ENCODE measurements at places on chromosomes 7 and 10. TPM values are rescaled to one million over a fixed set of nuclear protein-coding genes. Genes with fewer than 3 reads are reported as not detected.
A peak's percentile ranks its signal among the peaks of the same experiment; 100 is the strongest.

GRCh38 chr7:124208642-124209041, 175.8 kb upstream of the TMEM229A start:
- H3K4me1 ChIP-seq, result no peaks in the 10 kb centered on the region
- no peak overlapping the region for H3K27ac ChIP-seq
- no peaks in the 10 kb centered on the region for H3K27me3 ChIP-seq

GRCh38 chr10:98030093-98030821, at the start of gene CRTAC1:
TSS of gene CRTAC1 (minus strand) at chr10:98030621. CDS start at chr10:98030472, 149 bp downstream.
- H3K27me3 ChIP-seq, result peaks cover 38% of the 10 kb centered on the region
- peak; percentile 89 for DNase-seq
- H3K4me3 ChIP-seq, result peak within 1 kb of the TSS; percentile 38
- no peaks in the 10 kb centered on the region for H3K36me3 ChIP-seq
- H3K4me1 ChIP-seq, result peaks cover 34% of the 10 kb centered on the region
- H3K27ac ChIP-seq, result no peak within 1 kb of the TSS

DNA sequence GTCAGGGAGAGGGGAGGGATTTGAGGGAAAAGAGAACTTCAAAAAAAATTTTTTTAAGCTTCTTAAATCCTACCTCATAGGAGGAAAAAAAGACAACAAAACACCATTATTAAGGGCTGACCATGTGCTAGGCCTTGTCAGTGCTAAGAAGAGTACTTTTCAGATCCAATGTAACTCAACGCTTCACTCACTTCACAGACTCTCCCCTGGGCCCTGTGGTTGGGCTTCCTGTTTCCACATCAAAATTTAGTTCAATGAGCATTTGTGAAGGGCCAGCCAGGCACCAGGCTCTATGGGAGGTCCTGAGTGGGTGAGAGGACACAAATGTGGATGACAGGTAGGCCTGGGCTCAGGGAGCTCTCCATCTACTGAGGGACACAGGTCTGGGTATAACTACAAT, 249.8 kb downstream of the PTEN start:
- H3K4me3 ChIP-seq, result no peak overlapping the region
- no peak overlapping the region for H3K27ac ChIP-seq
- no peaks in the 10 kb centered on the region for H3K27me3 ChIP-seq
- no peaks in the 10 kb centered on the region for H3K4me1 ChIP-seq
- H3K36me3 ChIP-seq, result no peaks in the 10 kb centered on the region

DNA sequence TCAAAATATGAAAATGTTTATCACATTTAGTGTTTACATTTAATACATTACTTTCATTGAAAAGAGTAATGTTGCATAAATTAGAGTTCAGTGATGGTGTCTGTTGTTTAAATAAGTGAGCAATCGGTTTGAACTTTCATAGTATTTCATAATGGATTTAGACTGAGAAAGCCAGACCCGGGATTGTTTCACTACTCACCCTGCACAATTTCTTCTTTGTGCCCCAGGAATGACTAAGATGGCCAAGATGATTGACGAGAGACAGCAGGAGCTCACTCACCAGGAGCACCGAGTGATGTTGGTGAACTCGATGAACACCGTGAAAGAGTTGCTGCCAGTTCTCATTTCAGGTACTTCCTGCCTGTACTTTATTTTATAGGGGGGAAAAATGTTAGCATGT, 74.6 kb downstream of the VCL start:
- H3K27me3 ChIP-seq, result no peaks in the 10 kb centered on the region
- H3K4me3 ChIP-seq, result no peak overlapping the region
- peaks cover 5% of the 10 kb centered on the region for H3K36me3 ChIP-seq

GRCh38 chr10:84012831-84013458, 126.4 kb upstream of the GHITM start:
- no peaks in the 10 kb centered on the region for H3K27me3 ChIP-seq
- H3K4me3 ChIP-seq, result no peak overlapping the region
- DNase-seq, result no peak
- no peak overlapping the region for H3K27ac ChIP-seq
- H3K4me1 ChIP-seq, result peaks cover 4% of the 10 kb centered on the region

GRCh38 chr10:61188691-61189090, 244.7 kb upstream of the RHOBTB1 start:
- H3K27me3 ChIP-seq, result no peaks in the 10 kb centered on the region
- no peak overlapping the region for H3K4me3 ChIP-seq
- H3K4me1 ChIP-seq, result no peaks in the 10 kb centered on the region
- DNase-seq, result no peak
- H3K36me3 ChIP-seq, result no peaks in the 10 kb centered on the region

DNA sequence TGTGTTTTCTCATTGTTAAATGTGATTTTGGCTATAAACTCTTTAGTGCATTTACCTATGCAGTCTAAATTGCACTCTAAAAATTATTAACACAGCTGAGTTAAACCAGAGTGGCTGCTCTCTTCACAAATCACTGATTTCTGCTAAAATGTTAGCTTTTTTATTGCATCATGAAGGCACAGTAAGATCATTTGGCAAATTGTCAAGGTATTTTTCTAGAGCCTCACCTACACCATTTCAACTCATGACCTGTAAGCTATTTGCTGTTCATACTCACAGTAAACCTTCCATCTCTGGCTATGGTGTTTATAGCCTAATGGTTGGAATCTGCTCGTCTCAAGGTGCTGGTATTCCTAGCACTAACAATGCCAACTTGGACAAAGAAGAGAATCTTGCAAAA, 25.7 kb downstream of the NDUFB2 start:
- no peak overlapping the region for H3K4me3 ChIP-seq
- H3K27ac ChIP-seq, result no peak overlapping the region
- H3K27me3 ChIP-seq, result no peaks in the 10 kb centered on the region
- H3K36me3 ChIP-seq, result no peaks in the 10 kb centered on the region

DNA sequence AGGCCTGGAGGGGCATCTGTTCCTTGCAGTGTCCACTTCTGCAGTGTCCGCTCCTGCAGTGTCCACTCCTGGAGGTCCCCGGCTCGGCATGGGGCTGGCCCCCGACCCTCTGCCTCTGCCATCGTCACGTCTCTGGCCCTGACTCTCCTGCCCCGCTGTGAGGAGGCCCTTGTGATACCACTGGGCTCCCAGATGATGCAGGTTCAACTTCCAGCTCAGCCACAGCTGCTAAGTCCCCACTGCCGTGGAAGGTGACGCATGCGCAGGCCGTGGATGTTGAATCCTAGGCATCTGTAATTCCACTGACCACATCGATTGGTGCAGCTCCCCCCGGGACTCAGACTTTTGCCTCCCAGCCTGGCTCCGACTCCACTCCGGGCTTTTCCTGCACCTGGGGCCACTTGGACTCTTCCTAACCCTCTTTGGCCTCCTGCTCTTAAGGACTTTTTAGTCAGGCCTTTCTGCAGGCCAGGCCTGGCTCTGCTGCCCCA, 95.1 kb downstream of the GLRX3 start:
- H3K4me1 ChIP-seq, result peaks cover 6% of the 10 kb centered on the region
- no peak overlapping the region for H3K27ac ChIP-seq
- no peaks in the 10 kb centered on the region for H3K27me3 ChIP-seq
- no peak for DNase-seq
- no peaks in the 10 kb centered on the region for H3K36me3 ChIP-seq
- no peak overlapping the region for H3K4me3 ChIP-seq

DNA sequence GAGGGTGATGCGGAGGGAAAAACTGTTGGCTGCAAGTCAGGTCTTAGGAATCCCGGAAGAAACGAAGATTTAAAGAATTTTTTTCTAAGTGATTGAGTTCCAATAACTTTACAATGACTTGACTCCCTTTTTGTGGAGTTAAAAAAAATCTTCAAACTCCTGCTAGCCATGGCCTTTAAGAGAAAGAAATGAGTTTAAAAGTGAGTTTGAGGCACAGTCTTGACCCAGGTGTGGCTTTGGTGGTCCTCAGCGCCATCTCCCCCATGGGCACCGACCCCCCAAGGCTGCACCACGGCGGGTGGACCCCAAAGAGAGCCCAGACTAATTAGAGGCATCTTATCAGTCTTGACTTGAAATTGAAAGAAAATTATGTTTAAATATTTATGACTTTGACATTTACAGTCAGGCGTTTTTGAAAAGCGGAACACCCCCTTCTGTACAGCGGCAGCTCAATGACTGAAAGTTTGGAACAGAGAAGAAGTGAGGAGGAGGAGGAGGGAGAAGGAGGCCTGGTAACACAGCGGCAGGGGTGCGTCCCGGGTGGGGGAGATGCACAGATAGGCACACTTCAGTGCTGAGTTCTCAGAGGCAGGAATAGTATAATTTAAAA, 349.6 kb downstream of the DNAJB6 start:
- no peak overlapping the region for H3K4me3 ChIP-seq
- DNase-seq, result no peak
- H3K27ac ChIP-seq, result no peak overlapping the region
- peaks cover 67% of the 10 kb centered on the region for H3K27me3 ChIP-seq
- H3K4me1 ChIP-seq, result peaks cover 50% of the 10 kb centered on the region
- peaks cover 19% of the 10 kb centered on the region for H3K36me3 ChIP-seq

DNA sequence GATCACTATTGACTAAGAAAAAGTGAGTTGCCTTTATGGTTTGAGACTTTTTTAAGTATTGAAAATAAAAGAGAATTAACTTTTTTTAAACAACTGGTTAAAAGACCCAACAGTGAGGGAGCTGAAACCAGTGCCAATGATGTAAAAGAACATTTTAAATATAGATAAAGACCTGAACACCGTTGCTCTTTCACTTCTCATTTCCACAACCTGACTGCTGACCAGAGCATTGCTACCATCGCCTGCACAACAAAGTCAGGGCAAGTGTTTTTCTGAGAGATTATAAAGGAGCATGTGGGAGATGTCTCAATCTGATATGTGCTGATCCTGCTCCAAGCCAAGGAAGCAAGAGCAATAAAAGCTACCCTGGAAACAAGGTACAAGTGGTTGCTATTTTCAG, 34.7 kb downstream of the IMMP2L start:
- H3K4me3 ChIP-seq, result no peak overlapping the region
- DNase-seq, result no peak
- H3K27me3 ChIP-seq, result no peaks in the 10 kb centered on the region

- H3K4me1 ChIP-seq, result peaks cover 19% of the 10 kb centered on the region
- peak; percentile 75 for DNase-seq
- peaks cover 26% of the 10 kb centered on the region for H3K27me3 ChIP-seq
- no peaks in the 10 kb centered on the region for H3K36me3 ChIP-seq
- H3K27ac ChIP-seq, result peak overlapping the region; percentile 61
These were observed 100.3 kb upstream of the SVIL start for GRCh38 chr10:29734962-29735627.

GRCh38 chr7:121133444-121133843, 144.9 kb downstream of the CPED1 start:
- no peaks in the 10 kb centered on the region for H3K27me3 ChIP-seq
- H3K27ac ChIP-seq, result no peak overlapping the region
- no peaks in the 10 kb centered on the region for H3K4me1 ChIP-seq
- DNase-seq, result no peak
- no peak overlapping the region for H3K4me3 ChIP-seq
- H3K36me3 ChIP-seq, result no peaks in the 10 kb centered on the region

GRCh38 chr10:29163746-29164145, 125.1 kb upstream of the LYZL1 start:
- no peak for DNase-seq
- H3K27ac ChIP-seq, result no peak overlapping the region
- no peaks in the 10 kb centered on the region for H3K36me3 ChIP-seq
- H3K27me3 ChIP-seq, result no peaks in the 10 kb centered on the region
- H3K4me3 ChIP-seq, result no peak overlapping the region

DNA sequence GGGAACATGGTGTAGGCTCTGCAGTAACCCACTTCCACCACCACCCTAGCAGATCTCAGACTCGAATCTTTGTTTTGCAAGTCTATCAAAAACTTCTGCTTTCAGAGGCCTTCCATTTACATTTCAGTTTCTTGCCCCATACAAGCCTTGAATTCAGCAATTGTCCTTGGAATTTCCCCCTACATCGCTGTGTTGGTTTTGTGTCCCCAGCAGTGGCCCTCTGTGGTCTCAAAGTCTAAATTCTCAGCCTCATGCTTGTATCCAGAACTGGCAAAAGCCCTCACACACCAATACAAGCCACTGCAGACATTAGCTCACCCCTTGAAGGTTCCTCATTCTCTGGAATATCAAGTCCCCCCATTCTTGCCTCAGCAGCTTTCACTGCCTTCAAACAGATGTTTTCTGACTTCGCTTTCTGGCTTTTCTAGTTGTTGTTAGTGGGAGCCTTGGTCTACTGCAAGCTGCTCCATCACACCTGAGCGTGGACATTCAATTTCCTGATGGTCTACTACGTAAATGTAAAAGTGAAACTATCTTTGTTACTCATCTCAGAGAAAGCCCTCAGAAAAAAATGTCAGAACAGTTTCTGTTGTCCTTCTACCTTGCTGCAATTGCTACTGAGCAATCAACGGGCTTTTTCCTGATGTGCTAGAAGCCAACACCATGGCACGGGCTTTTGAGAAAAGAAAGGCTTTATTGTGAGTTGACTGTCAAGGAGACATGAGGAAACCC, 1.8 kb upstream of the NUB1 start:
- H3K27me3 ChIP-seq, result no peaks in the 10 kb centered on the region
- peaks cover 12% of the 10 kb centered on the region for H3K4me1 ChIP-seq
- H3K27ac ChIP-seq, result no peak overlapping the region
- peaks cover 6% of the 10 kb centered on the region for H3K36me3 ChIP-seq

Gene ADAM22
- polyA plus RNA-seq, result 35.3 TPM

Gene CALHM1
- 0.24 TPM for polyA plus RNA-seq

Gene SPDYE2
- polyA plus RNA-seq, result 20.4 TPM

Gene DOCK4
- 51.2 TPM for polyA plus RNA-seq

Gene SLC18A2
- polyA plus RNA-seq, result 0.76 TPM

Gene CNTNAP2
- polyA plus RNA-seq, result 60.8 TPM

Gene RFC2
- 43.6 TPM for polyA plus RNA-seq

Gene INA
- 322 TPM for polyA plus RNA-seq

Gene OR13A1
- 0.32 TPM for polyA plus RNA-seq
